ENCODE measurements at places on chromosomes 2 and 18. TPM values are rescaled to one million over a fixed set of nuclear protein-coding genes. Genes with fewer than 3 reads are reported as not detected.
A peak's percentile ranks its signal among the peaks of the same experiment; 100 is the strongest.

DNA sequence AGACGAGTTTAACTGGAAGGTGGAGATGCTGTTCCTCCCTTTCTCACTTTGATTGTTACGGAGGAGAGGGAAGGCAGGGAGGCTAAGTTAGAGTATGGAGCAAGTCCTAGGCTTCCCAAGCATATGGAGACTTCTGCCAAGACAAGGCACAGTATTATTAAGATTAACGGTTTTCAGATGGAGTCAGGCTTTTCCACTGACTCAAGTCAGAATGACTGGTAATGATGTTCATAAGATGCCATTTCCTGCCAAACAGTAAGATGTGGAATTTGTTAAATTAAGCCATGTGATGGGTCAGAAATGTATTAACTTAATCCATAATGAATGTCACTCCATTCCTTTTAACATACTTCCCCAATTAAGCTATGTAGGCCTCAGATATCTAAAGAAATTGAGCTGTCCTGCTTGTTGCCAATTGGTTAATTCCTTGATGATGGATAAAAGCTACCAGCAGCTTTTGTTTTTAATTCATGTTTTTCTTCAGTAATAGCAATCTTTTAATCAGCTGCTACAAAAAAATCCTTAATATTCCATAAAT, 383.7 kb downstream of the ZNF521 start:
- DNase-seq, result no peak

GRCh38 chr18:22813648-22814328, 119.3 kb upstream of the RBBP8 start:
- no peak for DNase-seq

DNA sequence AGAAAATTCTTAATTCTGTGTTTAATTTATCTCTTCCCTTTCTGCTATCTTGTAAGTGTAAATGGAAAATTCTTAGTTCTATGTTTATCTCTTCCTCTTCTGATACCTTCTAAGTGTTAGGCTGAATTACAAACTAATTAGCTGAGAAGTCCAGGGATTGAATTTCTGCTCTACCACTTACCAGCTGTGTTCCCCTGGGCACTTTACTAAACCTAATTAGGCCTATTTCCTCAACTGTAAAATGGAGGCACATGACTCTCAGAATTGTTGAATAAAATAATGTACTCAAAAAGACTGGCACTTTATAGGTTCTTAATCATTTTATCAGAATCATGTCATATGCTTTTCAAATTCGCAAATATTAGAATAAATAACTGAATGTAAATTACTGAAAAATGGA, 146.3 kb downstream of the MAP2 start:
- DNase-seq, result no peak

DNA sequence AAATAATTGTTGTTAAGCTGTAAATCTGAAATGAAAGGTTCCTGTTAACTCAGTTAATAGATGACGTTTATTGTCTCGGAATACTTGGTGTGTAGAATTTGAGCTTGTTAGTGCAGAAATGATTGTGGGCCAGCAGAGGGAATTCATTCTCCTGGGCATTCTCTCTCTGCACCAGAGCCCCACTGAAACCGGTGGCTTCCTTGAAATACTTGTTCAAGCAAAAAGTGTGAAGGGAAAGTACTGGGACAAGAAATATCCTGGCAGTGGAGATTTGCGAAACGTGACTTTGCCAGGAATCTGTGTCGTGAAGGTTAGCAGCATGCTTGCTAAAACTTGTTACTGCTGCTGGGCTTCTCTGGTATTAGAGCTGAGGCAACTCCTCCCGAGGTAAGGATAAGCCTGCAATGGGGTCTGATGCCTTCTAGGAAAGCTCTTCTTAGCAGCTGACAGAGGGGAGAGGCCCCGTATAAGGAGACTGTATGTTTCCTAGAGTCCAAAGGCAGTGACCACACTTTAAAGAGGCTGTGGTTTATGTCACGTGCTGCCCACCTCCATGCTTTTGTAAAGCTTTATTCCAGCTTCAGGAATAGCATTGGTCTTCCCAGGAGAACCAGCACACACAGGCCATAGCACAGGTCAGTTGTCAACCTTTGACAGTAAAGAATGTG, 2.0 kb downstream of the ITGA6 start:
- DNase-seq, result no peak

GRCh38 chr18:64791236-64791635, 642.3 kb upstream of the LINC00305 start:
- DNase-seq, result no peak

DNA sequence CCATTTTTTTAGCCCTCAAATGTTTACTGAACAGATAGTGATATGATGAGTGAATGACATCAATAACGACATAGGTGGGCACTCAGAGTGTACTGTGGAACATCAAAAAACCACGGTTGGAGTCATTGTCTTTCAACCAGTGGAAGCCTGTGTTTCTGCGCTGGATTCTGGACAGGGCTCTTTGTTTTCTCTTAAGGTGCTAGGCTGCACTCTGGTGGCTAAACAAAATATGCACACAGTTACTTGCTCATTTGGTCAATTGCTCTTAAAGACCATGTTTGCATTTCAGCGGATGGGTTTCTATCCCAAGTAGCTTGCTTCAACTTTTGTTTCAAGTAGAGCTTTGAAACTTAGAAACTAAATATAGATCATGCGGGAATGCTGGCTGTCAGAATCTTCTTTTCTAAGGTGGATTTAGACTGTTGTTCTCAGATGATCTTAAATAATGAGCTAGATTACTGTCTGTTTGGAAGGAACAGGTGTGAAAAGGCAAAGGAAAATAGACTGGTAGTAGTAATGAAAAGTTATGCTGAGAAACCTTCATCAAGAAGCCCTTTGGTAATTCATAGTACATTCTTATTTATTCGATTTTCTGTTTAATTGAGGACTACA, 48.5 kb upstream of the LYPD6B start:
- DNase-seq, result peak; percentile 50

DNA sequence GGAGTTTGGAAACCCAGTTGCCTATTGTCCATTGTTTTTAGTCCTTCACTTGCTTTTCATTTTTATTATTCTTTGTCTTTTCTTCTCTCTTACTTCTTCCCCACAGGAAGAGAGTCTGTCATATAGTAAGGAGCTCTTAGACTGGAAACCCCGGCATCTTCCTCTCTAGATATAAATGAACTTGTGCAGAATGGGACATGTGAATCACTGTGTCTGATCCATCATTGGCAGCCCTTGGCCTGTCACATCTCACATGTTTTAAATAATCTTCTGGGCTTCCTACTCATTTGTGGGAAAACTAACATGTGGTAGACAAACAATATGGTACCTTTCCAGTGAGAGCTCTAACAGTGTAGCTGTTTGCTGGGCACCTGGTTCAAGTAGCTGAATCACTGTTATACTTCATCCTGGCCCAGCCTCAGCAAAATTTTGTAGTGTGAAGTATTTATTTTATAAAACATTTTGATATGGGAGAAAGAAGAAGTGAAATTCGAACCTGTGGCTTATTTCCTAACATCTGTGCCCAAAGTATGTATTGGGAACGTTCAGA, 112.8 kb downstream of the PHLPP1 start:
- DNase-seq, result no peak

The NTSR2 gene
- total RNA-seq, result not detected

The ITPRIPL1 gene
- total RNA-seq, result 0.55 TPM

GRCh38 chr2:170155022-170155722, 22.8 kb upstream of the MYO3B start:
- DNase-seq, result no peak

- DNase-seq, result no peak
These were observed 1.2 kb upstream of the SLC1A4 start for GRCh38 chr2:64987956-64988419.

- peak; percentile 75 for DNase-seq
These were observed 5.1 kb upstream of the STEAP3 start for GRCh38 chr2:119218478-119219064.

GRCh38 chr18:31487246-31488015, 10.5 kb upstream of the DSG2 start:
- DNase-seq, result peak; percentile 66

- DNase-seq, result no peak
These were observed 3.2 kb downstream of the TSHZ1 start for GRCh38 chr18:75213611-75214331.

DNA sequence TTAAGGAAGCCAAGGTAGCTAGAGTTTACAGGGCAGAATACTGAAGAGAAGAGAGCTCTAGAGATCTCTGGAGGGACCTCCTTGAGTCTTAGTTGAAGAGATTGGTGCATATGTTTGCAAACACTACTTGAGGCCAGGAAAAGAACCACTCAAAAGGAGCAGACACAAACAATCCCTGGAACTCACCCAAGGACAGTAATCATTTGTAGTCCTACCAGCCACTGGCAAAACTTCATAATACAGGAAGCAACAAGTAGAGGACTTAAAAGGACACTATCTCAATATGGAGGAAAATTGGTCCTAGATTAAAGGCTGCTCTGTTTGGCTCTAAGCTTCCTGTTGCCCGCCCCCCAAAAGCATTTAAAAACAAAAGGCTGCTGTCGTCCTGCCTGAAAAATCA, 46.9 kb upstream of the UBXN4 start:
- DNase-seq, result no peak

The ANO7 gene
- total RNA-seq, result 1.7 TPM

- DNase-seq, result peak; percentile 71
These were observed 50.5 kb upstream of the PXDN start for GRCh38 chr2:1794821-1795220.
